Stimulated activated CD4-positive, alpha-beta T cell treated with anti-CD3 and anti-CD28 coated beads, Interleukin-1b, Interleukin-23, amount 100 ng/mL, for 24 hours (primary cell): ENCODE measurements at places on chromosomes 11 and 22.

DNA sequence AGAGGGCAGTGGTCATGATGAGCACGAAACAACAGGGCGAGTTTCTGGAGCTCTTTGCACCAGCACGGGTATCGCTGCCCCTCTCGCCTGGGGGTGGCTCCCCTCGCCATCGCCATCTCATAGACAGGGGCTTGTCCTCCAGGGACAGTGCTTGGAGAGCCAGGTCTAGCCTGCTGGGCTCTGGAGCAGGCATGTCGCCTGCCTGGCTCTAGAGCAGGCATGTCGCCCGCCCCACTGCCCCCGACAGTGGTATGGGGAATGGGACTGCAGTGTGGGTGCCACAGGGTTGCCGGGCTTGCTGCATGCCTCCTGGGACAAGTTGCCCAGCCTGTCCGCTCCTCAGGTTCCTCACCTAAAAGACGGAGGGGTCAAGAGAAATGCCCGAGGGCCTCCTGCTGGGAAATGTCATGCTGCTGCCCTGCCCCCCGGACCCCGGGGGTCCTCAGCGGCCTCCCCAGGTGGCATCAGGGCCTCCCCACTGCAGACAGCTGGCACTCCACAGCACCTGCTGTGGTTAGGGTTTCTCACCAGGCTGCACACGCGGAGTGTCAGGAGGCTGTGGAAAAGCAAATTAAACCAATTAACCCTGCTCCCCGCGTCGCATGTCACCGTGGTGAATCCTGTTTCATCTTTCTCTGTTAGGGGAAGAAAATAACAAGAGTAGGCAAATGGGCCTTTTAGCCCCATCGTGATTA is 403.0 kb downstream of the TBC1D22A start:
- DNase-seq = no peak

GRCh38 chr11:764322-765024 is 12.8 kb downstream of the GATD1 start:
- no peak for DNase-seq

- DNase-seq = no peak
Observed at GRCh38 chr22:29817724-29818123, 20.4 kb downstream of the ASCC2 start.

GRCh38 chr11:119989159-119989821 is 148.6 kb downstream of the TRIM29 start:
- no peak for DNase-seq

GRCh38 chr11:104327861-104328511 is 164.0 kb upstream of the PDGFD start:
- DNase-seq = no peak

GRCh38 chr22:49724893-49725489 is 102.7 kb downstream of the BRD1 start:
- peak; percentile 64 for DNase-seq

GRCh38 chr11:111001986-111002611 is 243.4 kb upstream of the POU2AF2 start:
- DNase-seq = no peak

- no peak for DNase-seq
Observed at GRCh38 chr11:94150704-94151685, 22.4 kb downstream of the PANX1 start.

- DNase-seq = no peak
Observed at GRCh38 chr11:469684-470560, 19.8 kb downstream of the PTDSS2 start.

DNA sequence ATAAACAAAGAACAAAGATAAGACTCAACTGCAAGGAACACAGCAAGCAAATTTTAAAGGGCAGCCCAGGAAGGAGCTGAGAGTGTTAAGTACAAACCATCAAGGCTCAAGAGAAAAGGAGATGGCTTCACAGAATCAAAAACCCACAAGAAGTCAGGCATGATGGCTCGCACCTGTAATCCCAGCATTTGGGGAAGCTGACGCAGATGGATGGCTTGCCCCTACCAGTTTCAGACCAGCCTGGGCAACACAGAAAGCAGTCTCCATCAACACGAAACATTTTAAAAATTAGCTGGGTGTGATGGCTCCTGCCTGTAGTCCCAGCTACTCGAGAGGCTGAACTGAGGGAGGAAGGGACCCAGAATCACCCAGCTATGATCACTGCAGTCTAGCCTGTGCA is 32.6 kb downstream of the MAPK1 start:
- DNase-seq = no peak

- no peak for DNase-seq
Observed at GRCh38 chr11:7490054-7490453, 4.7 kb downstream of the OLFML1 start.

DNA sequence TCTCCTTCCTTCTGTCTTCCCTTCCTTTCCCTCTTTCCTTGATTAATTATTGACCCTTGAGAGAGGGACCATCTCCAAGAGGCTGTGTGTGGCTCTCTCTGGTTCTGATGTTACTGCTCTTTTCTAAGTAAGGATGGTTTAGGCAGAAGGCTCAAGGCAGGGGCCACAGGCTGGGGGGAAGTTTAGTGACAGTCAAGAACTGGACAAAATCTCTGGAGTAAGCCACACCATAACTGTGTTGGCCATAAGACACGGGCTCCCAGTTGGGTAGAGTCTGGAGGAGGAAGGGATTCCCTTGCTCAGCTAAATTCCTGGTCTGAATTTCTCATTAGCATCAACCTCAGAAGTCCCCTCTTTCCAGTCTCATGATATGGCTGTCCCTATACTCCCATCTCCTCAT is 74.7 kb downstream of the BUD13 start:
- DNase-seq = no peak

GRCh38 chr22:28032861-28033260 is 113.8 kb upstream of the PITPNB start:
- DNase-seq = no peak

DNA sequence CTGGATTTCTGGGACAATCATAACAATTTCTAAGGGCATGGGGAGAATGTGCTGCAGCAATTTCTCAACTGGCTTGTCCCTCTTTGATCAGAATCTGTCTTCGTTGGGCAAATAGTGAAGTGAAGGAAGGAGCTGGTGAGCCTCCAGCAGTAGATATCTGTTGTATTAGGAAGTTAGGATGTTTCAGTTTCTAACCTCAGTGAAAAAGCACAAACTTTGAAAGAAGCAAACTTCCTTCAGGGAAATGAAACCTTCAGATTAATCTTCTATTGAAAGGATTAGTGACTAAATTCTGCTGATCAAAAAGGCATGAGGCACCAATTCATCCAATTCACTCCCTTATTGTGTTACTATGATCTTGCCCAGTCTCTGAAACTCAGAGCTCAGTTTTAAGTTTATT is 24.3 kb downstream of the LMO2 start:
- DNase-seq = no peak

GRCh38 chr22:29811377-29811776 is 26.7 kb downstream of the ASCC2 start:
- DNase-seq = no peak

GRCh38 chr11:69183613-69184012 is 27.9 kb downstream of the SMIM38 start:
- DNase-seq = no peak

- no peak for DNase-seq
Observed at GRCh38 chr11:103800406-103801114, 235.9 kb upstream of the DDI1 start.

- no peak for DNase-seq
Observed at GRCh38 chr22:39443398-39443797, 13.4 kb upstream of the MGAT3 start.

DNA sequence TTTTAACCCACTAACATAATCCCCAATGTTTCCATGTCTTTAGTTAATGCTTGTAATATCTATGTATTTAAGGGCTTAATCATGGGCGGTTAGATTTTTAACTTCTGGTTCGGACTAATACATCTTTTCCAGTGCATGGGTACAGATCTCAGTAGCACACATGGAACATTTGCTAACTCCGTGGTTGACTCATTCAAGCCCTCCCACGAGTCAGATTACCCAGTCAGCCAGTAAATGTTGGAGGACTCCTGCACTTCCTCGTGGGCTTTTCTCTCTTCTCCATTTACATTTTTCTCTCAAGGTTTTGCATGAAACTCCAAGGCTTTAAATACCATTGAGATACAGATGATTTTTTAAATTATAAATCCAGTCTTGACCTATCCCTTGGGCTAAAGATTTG is 313.9 kb downstream of the ST3GAL4 start:
- no peak for DNase-seq

DNA sequence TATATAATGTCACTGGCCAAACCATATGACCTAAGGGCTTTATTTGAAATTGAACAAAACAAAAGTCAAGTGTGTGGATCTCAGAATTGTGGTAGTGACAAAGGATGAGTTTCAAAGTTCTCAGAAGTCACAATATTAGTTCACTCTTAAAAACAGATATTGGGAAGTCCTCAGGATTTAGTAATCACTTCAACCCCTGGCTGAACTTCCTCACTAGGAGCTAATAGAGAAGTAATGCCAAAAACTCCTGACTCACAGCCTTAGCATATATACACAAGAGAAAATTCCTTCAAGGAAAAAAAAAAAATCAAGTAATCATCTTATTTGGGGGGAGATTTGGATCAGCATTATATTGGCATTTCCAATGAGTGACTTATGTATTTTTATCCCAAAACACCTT is 75.6 kb upstream of the APOA1 start:
- DNase-seq = no peak

- DNase-seq = no peak
Observed at GRCh38 chr11:68113986-68114385, 7.2 kb downstream of the CHKA start.
